ENCODE measurements at places on chromosomes 5 and 9.

- no peaks in the 10 kb centered on the region for H3K4me1 ChIP-seq
- no peak for DNase-seq
- no peak overlapping the region for H3K27ac ChIP-seq
- no peaks in the 10 kb centered on the region for H3K36me3 ChIP-seq
- no peaks in the 10 kb centered on the region for H3K27me3 ChIP-seq
Measured at GRCh38 chr9:35517552-35518224, 27.8 kb downstream of the RUSC2 start.

DNA sequence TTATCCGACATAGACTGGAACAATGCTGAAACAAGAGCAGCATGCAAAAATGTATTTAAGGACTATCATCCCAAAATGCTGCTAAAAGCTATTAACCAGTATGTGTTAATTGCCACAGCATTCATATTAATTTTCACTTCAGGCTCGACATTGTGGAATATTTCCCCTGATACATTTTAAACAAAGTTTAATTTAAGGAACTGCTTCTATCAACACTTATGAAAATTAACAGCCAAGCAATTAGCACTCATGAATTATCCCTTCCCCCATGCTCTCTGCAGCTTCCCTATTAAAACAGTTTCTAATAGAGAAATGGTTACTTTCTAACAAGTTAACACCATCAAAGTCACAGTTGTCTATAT lies 54.8 kb downstream of the MAPKAP1 start:
- no peaks in the 10 kb centered on the region for H3K27me3 ChIP-seq
- DNase-seq, result no peak
- peaks cover 7% of the 10 kb centered on the region for H3K36me3 ChIP-seq
- H3K4me1 ChIP-seq, result peaks cover 59% of the 10 kb centered on the region

- H3K4me3 ChIP-seq, result no peak overlapping the region
- DNase-seq, result no peak
- no peaks in the 10 kb centered on the region for H3K4me1 ChIP-seq
- peaks cover 15% of the 10 kb centered on the region for H3K27me3 ChIP-seq
- H3K36me3 ChIP-seq, result no peaks in the 10 kb centered on the region
Measured at GRCh38 chr5:59579101-59579823, 314.3 kb downstream of the PDE4D start.

- no peak for DNase-seq
- no peak overlapping the region for H3K4me3 ChIP-seq
- no peak overlapping the region for H3K27ac ChIP-seq
- H3K27me3 ChIP-seq, result peaks cover 17% of the 10 kb centered on the region
- H3K4me1 ChIP-seq, result no peaks in the 10 kb centered on the region
Measured at GRCh38 chr9:88503845-88504764, 30.9 kb upstream of the NXNL2 start.

- no peaks in the 10 kb centered on the region for H3K36me3 ChIP-seq
- H3K27me3 ChIP-seq, result no peaks in the 10 kb centered on the region
- H3K27ac ChIP-seq, result no peak overlapping the region
- no peak for DNase-seq
- H3K4me1 ChIP-seq, result peaks cover under 1% of the 10 kb centered on the region
Measured at GRCh38 chr5:143551820-143552251, 148.3 kb upstream of the NR3C1 start.

GRCh38 chr5:133393776-133394476 lies 218.4 kb downstream of the FSTL4 start:
- no peak overlapping the region for H3K4me3 ChIP-seq
- DNase-seq, result no peak
- peaks cover 35% of the 10 kb centered on the region for H3K4me1 ChIP-seq

DNA sequence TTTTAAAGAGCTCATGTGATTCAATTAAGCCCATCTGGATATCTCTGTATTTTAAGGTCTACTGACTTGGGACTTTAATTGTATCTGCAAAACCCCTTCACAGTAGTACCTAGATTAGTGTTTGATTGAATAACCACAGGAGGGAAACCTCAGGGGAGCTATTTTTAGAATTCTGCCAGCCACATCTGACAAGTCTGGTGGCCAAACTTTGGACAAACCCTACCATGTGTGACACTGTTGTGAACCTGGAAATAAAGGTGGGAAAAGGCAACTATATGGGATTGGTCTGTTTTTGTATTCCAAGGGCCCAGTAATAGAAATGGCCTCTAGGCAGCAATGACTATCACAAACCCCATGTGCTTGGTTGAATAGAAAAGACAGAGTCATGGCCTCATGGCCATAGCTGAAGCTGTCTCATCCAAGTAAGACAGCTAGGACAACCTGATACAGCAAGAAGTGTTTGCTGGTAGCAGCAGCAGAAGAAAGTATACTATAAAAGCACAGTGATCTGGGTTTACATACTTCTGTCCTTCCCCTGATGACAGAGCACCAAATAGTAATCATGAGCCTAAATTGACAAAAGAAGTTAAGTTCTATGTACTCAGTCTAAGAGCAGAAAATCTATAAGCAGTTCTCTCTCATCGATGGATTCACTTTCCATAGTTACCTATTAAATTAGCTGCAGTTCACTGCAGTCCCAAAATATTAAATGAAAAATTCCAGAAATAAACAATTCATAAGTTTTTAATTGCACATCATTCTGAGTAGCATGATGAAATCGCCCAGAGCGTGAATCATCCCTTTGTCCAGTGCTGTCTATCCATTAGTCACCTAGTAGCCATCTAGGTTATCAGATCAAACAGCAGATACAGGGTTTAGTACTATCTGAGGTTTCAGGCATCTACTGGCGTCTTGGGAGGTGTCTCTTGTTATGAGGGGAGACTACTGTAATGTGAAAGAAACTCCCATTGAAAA lies 189.8 kb downstream of the ARHGAP26 start:
- no peaks in the 10 kb centered on the region for H3K27me3 ChIP-seq
- no peak overlapping the region for H3K4me3 ChIP-seq
- peaks cover 16% of the 10 kb centered on the region for H3K4me1 ChIP-seq
- no peaks in the 10 kb centered on the region for H3K36me3 ChIP-seq
- no peak overlapping the region for H3K27ac ChIP-seq

- no peak for DNase-seq
Measured at GRCh38 chr5:38538161-38538560, 18.3 kb downstream of the LIFR start.

DNA sequence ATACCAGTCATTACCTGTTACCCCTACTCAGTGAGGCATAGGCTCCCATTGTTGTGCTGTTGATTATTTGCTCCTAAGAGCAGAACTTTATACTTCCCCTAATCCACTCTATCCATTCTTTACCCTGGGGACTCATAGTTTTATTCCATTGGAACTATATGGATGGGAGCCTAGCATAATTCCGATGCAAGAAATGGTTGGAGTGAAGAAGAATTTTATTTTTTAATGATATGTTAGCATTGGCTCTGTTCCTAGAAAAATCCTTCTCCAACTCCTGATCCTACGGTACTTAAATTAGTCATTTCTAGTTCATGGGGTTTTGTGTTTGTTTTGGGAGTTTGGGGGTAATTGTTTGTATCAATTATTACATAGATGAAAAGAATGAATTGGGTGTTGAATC lies 191.5 kb downstream of the GOLPH3 start:
- H3K4me1 ChIP-seq, result no peaks in the 10 kb centered on the region
- H3K36me3 ChIP-seq, result no peaks in the 10 kb centered on the region
- no peak overlapping the region for H3K4me3 ChIP-seq
- H3K27ac ChIP-seq, result no peak overlapping the region
- H3K27me3 ChIP-seq, result no peaks in the 10 kb centered on the region

DNA sequence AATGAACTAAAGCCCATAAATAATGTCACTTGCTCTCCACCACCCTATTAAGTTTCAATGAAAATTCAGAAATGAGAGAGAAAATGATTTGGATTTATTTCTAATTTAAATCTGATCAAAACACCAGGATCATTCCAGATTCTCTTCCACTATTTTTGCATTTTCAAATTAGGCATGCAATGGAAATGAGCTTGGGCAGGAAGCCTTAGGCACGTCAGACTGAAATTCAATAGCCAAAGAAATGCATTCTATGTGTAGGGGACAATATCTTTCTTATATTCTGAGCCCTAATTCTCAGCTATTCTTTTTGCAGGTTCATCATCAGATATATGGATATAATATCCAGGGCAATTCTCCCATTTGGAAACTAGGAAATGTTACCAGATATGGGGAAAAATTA lies 132.8 kb downstream of the MCTP1 start:
- H3K36me3 ChIP-seq, result peaks cover 1% of the 10 kb centered on the region
- no peaks in the 10 kb centered on the region for H3K27me3 ChIP-seq
- no peak overlapping the region for H3K4me3 ChIP-seq
- H3K4me1 ChIP-seq, result no peaks in the 10 kb centered on the region
- H3K27ac ChIP-seq, result no peak overlapping the region

- no peaks in the 10 kb centered on the region for H3K4me1 ChIP-seq
- peaks cover 5% of the 10 kb centered on the region for H3K27me3 ChIP-seq
- no peak overlapping the region for H3K4me3 ChIP-seq
Measured at GRCh38 chr9:95841377-95841776, 34.1 kb upstream of the ERCC6L2 start.

DNA sequence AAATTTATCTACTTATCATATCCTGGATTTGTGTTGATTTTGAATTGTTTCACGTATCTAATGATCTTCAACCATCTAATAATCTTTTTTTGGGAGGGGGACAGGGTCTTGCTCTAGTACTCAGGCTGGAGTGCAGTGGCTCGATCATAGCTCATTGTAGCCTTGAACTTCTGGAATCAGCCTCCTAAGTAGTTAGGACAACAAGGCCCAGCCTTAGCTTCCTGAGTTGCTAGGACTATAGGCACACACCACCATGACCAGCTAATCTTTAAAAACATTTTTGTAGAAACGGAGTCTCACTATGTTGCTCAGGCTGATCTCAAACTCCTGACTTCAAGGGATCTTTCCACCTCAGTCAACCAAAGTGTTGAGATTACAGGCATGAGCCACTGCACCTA lies 34.6 kb downstream of the MRPS27 start:
- no peaks in the 10 kb centered on the region for H3K4me1 ChIP-seq
- H3K27me3 ChIP-seq, result no peaks in the 10 kb centered on the region
- H3K4me3 ChIP-seq, result no peak overlapping the region
- H3K36me3 ChIP-seq, result peaks cover 2% of the 10 kb centered on the region

DNA sequence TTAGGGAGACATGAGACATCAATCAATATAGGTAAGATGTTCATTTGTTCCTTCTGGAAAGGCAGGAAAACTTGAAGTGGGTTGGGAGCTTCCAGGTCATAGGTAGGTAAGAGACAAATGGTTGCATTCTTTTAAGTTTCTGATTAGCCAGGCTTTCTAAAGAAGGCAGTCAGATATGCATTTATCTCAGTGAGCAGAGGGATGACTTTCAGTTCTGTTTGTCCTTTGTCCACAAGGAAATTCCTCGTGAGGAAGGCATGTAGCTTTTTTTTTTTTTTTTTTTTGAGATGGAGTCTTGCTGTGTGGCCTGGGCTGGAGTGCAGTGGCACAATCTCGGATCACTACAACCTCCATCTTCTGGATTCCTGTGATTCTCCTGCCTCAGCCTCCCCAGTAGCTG lies 155.3 kb upstream of the ABCA1 start:
- H3K36me3 ChIP-seq, result no peaks in the 10 kb centered on the region
- H3K27ac ChIP-seq, result no peak overlapping the region
- H3K4me3 ChIP-seq, result no peak overlapping the region
- H3K27me3 ChIP-seq, result no peaks in the 10 kb centered on the region
- DNase-seq, result no peak
- no peaks in the 10 kb centered on the region for H3K4me1 ChIP-seq

DNA sequence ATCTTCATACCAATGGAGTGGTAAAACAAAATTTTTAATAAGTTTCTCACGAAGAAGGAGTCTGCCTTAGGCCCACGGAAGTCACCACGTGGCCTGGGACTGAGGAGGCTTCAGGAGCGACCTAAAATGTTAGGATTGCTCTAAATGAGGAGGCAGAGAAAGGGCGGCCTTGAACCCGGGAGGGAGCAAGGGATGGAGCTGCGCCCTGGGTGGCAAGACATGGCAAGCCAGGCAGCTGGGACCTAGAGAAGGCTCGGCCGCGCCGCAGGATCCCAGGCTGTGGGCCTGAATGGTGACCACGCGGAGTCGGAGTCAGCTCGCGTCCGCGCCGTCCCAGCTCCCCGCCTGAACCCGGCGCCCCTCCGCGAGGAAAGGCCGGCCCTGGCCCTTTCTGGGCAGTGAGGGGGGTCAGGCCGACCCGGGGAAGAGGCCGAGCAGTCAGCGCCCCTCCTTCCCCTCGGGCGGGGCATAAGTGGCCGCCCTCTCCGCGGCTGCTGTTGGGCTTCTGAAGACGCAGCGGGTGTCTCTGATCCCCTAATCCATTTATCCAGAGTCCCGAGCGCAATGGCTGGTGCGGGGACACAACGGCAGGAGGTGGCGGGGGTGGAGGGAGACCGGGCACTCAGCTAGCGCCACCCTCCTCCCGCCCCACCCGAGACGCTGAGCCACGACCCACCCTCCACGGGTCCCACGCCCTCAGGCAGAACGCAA lies 10.6 kb downstream of the IRX1 start:
- peaks cover 8% of the 10 kb centered on the region for H3K36me3 ChIP-seq
- H3K4me1 ChIP-seq, result no peaks in the 10 kb centered on the region
- no peak overlapping the region for H3K4me3 ChIP-seq
- no peak for DNase-seq

- DNase-seq, result no peak
- peaks cover 53% of the 10 kb centered on the region for H3K27me3 ChIP-seq
- H3K36me3 ChIP-seq, result no peaks in the 10 kb centered on the region
- H3K4me1 ChIP-seq, result peaks cover 17% of the 10 kb centered on the region
- no peak overlapping the region for H3K27ac ChIP-seq
Measured at GRCh38 chr5:175246889-175247520, 197.0 kb downstream of the DRD1 start.
